ENCODE measurements at places on chromosomes 13 and 19. TPM values are rescaled to one million over a fixed set of nuclear protein-coding genes. Genes with fewer than 3 reads are reported as not detected.

GRCh38 chr13:99129050-99129449 lies 71.6 kb upstream of the UBAC2 start:
- DNase-seq, result no peak
- no peaks in the 10 kb centered on the region for H3K36me3 ChIP-seq
- no peak overlapping the region for H3K27ac ChIP-seq
- no peak overlapping the region for H3K4me3 ChIP-seq

DNA sequence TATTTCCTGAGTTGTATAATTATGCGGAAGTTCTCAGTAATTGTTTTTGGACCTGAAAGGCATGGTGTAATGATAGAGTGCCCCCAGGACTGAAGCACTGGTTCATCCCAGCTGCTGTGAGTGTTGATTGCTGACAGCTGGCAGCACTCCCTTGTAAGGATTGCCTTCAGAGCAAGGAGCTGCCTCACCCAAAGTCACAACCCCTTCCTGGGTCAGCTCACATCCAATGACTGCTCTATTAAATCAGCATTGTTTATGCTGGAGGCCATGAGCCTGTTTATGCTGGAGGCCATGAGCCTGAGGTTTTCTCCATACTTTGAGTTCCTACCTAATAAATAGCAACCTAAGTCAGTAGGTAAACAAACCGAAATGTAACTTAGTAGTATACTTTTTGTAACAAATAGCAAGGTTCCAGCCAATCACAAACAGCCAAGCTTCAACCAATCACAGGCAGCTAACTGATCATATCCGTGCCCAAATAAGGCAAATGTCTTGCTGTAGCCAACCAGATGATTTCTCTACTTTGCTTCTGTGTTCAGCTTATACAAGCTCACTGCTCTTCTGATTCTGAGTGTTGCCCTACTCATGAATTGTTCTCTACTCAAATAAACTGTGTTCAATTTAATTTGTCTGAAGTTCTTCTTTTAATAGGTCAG lies 11.7 kb upstream of the SPACA6 start:
- no peaks in the 10 kb centered on the region for H3K36me3 ChIP-seq
- H3K27ac ChIP-seq, result peak overlapping the region; percentile 10
- no peak for DNase-seq
- no peaks in the 10 kb centered on the region for H3K27me3 ChIP-seq
- no peak overlapping the region for H3K4me3 ChIP-seq

DNA sequence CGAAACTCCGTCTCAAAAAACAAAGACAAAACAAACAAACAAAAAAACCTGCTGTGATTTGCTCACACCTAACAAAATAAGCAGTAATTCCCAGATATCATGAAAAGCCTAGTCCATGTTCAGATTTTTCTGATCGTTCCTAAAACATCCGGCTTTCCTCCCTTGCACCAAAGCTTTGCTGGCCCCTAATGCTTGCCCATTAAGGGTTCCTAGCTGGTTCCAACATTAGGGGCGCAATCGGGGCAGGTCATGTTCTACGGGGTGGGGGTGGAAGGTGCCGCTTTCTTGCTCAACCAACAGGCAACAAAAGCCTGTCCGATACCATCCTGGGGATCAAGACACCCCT lies 25.5 kb upstream of the FXYD3 start:
- H3K4me1 ChIP-seq, result peaks cover 8% of the 10 kb centered on the region
- no peak overlapping the region for H3K27ac ChIP-seq
- no peaks in the 10 kb centered on the region for H3K27me3 ChIP-seq
- H3K36me3 ChIP-seq, result no peaks in the 10 kb centered on the region

DNA sequence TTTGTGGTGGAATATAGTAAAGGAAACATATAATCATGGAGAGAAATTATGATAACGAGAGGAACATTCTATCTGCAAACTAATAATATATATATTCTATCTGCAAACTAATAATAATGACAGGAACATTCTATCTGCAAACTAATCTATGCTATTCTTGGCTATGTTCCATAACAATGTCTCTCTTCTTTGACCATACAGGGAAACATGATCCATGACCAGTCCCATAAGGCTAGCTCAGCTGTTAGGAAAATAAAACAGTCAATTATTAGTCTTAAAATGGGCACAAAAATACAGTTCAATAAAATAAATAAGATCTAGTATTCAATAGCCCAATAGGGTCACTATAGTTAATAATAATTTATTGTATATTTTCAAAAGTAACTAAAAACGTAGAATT lies 707.8 kb upstream of the PCDH20 start:
- no peaks in the 10 kb centered on the region for H3K4me1 ChIP-seq
- no peaks in the 10 kb centered on the region for H3K36me3 ChIP-seq
- DNase-seq, result no peak
- no peak overlapping the region for H3K27ac ChIP-seq
- no peak overlapping the region for H3K4me3 ChIP-seq

DNA sequence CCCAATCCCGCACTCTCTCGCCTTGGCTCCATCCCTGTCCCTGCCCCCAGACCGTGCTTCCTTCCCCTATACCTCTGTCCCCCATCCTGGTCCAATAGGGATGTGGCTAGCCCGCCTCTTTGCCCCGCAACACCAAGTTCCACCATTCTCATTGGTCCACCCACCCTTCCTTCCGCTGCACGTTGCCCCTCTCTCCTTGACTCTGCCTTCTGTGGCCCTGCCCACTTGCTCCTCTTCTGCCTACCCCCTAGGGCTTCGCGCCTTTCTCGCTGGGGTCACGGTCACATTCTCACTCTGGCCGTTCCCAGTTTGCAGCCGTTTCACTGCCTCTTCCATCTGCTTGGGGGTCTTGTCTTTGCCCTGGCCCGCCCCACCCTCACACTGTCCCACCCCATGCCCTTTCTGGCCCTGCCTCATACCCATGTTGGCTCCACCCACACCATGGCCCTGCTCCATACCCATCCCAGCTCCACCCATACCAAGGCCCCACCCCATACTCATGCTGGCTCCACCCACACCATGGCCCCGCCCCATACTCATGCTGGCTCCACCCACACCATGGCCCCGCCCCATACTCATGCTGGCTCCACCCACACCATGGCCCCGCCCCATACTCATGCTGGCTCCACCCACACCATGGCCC lies 4.5 kb upstream of the ARHGAP45 start:
- DNase-seq, result no peak
- peaks cover 39% of the 10 kb centered on the region for H3K4me1 ChIP-seq
- H3K27ac ChIP-seq, result no peak overlapping the region
- no peaks in the 10 kb centered on the region for H3K27me3 ChIP-seq

GRCh38 chr13:46571189-46571908 lies 18.4 kb downstream of the LRCH1 start:
- H3K36me3 ChIP-seq, result no peaks in the 10 kb centered on the region
- H3K4me3 ChIP-seq, result no peak overlapping the region
- no peak overlapping the region for H3K27ac ChIP-seq
- DNase-seq, result no peak
- H3K27me3 ChIP-seq, result no peaks in the 10 kb centered on the region
- H3K4me1 ChIP-seq, result peaks cover 17% of the 10 kb centered on the region

DNA sequence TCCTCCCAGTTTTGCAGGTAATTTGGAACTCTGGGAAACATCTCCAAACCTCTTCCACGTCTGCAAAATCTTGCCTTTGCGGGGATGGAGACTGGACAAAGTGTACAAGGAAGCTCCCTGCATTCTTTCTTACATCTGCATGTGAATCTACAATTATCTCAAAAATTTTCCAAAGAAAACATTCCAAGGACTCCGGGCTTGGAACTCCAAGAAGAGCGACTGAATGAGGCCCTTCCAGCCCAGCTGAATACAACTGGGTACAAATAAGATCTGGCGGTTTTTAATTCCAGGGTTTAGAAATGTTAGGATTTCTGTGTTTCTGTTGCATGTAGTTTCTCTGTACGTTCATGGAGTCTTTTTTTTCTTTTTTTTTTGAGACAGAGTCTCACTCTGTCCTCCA lies 28.5 kb downstream of the EXOC3L2 start:
- H3K4me1 ChIP-seq, result peaks cover 16% of the 10 kb centered on the region
- DNase-seq, result no peak
- H3K4me3 ChIP-seq, result no peak overlapping the region
- no peaks in the 10 kb centered on the region for H3K36me3 ChIP-seq

DNA sequence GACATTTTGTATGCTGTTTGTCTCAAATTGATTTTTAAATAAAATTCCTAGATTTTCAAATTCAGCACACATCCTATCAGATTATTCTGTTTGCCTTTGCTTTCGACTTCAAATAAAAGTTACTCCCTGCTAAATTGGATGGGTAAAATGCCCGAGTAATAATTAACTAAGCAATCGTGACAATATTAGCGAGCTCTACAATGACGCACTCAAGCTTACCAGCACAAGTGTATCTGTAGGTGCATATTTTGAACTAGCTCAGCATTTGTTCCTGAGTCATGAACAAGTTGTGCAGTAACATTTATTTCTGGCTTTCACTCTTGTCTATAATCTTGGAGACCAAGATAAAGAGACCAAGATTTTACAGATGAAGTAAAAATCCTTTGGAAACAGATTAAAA lies 113.4 kb downstream of the UBL3 start:
- no peak for DNase-seq
- no peaks in the 10 kb centered on the region for H3K27me3 ChIP-seq
- no peak overlapping the region for H3K4me3 ChIP-seq

GRCh38 chr13:52736891-52737290 lies 2.7 kb downstream of the CNMD start:
- no peak overlapping the region for H3K4me3 ChIP-seq
- DNase-seq, result no peak
- H3K27ac ChIP-seq, result no peak overlapping the region
- peaks cover 18% of the 10 kb centered on the region for H3K27me3 ChIP-seq
- H3K4me1 ChIP-seq, result peaks cover 14% of the 10 kb centered on the region

SIGLEC14 gene
- total RNA-seq, result 16.4 TPM

ACTL9 gene
- total RNA-seq, result not detected

OR10H1 gene
- not detected for total RNA-seq

TYROBP gene
- total RNA-seq, result 135 TPM
